NCI-H524 treated with DMSO at 0.1 percent for 48 hours (cell line): ENCODE measurements at places on chromosomes 1 and 21.

DNA sequence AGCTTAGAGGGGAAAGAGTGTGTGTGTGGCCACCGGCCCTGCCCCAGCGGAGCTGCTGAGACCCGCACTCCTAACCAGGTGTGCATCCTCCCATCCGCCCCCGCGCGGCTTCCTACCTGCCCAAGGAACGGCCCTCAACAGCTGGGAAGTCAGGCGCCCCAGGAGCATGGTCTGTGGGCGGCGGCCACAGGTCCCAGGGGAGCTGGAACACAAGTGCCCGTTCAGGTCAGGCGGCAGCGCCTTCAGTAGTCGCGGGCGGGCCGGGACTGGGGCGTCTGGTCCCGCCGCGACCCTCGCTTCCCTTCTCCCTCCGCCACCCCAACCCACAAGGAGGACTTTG is 448 bp downstream of the AURKAIP1 start:
- no peak for DNase-seq

GRCh38 chr1:228697207-228698016 is 37.9 kb upstream of the RHOU start:
- DNase-seq, result no peak

- no peak for DNase-seq
Measured at GRCh38 chr21:42022091-42022430, 11.9 kb upstream of the ZBTB21 start.

- DNase-seq, result no peak
Measured at GRCh38 chr21:41659791-41660560, 106.9 kb downstream of the RIPK4 start.

- DNase-seq, result no peak
Measured at GRCh38 chr1:195530961-195531360, 1077.3 kb downstream of the KCNT2 start.

GRCh38 chr1:204418174-204419063 is 6.8 kb upstream of the PPP1R15B start:
- DNase-seq, result no peak
